ENCODE measurements at places on chromosomes 2 and 18.

DNA sequence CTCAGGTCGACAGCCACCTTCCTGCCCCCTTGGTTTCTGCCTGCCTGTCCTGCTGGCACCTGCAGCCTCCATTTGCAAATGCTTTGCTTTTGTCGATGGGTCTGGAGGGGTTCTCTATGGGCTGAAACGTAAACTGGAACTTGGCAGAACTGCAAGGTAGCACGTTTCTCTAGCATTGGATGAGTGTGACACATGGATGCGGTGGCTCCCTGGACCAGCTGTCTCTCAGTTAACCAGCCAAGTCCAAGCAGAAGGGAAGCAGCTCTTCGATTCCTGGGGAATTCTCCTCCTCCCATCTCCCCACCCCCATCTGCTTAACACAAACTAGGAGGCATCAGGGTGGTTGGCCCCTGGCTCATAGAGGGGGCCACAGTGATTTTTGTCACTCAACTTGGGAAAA, 57.3 kb downstream of the ITGB1BP1 start:
- DNase-seq, result no peak

GRCh38 chr18:45213040-45213333, 402.3 kb upstream of the SLC14A2 start:
- no peak for DNase-seq

DNA sequence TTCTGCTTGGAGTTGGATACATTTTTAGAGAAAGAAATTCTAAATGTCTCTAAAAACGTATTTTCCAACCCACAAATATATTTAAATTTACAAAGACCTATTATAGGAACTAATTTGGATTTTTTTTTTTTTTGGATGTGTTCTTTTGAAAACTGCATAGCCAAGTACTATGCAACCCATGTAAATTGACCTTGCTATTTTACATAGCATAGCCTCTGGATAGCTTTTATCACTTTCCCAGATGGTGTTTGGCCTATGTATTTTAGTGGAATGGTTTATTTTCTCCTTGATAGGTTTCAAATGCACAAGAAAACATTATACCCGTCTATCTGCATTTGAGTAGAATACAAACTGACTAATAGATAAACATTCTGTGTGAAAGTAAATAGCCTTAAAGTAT, 130.0 kb downstream of the FIGN start:
- no peak for DNase-seq

DNA sequence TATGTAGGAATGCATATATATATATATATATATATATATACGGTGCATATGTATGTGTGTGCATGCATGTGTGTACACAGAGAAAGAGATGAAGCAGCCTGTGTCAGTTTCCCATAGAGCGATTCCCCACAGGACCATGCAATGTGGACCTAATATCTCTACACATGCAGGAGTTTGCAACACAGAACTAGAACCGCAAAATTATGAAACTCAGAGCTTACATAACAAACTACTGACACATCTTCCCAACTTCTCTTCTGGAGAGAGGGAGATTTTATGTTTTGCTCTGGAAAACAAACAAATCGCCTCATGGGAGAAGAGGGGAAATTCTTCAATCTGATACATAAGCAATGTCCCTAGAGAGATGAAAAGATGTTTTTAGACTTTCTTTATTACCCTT, 377.2 kb downstream of the LRATD1 start:
- DNase-seq, result no peak

DNA sequence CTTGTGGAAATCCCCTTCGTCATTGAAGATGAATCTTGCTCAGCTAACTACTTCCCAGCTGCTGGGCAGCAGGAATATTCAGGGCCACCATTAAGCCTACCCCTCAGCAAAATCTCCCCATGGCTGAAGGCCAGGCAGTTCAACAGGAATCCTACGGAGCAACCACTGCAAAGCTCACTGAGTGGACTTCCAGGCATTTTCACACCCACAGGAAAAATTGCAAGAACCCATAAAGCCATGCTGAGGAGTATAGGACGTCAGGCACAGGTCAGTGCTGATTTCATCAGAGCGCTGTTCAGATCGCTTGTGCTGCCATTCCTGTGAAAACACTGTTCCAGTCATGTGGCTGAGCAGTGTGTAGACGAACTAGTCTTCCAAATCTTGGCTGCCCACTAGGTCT, 134.8 kb upstream of the TACR1 start:
- DNase-seq, result no peak

- no peak for DNase-seq
Measured at GRCh38 chr2:42568401-42569115, at the start of gene MTA3. TSS of gene MTA3 (plus strand) at chr2:42568632. CDS start at chr2:42568746, 114 bp downstream.

DNA sequence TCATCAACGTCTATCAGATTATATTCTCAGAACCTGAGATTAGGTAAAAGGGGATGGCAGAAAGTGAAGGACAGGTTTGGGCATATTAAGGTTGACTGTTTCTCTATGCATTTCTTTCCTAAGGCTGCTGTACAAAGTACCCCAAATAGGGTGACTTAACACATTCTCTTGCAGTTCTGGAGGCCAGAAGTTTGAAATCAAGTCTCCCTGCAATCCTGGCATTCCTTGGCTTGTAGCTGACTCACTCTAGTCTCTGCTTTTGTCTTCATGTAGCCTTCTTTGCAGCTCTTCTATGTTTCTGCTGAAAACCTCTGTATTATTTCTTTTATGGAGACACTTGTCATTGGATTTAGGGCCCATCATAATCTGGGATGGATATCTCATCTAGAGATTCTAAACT, 364.3 kb downstream of the PLCL1 start:
- no peak for DNase-seq

DNA sequence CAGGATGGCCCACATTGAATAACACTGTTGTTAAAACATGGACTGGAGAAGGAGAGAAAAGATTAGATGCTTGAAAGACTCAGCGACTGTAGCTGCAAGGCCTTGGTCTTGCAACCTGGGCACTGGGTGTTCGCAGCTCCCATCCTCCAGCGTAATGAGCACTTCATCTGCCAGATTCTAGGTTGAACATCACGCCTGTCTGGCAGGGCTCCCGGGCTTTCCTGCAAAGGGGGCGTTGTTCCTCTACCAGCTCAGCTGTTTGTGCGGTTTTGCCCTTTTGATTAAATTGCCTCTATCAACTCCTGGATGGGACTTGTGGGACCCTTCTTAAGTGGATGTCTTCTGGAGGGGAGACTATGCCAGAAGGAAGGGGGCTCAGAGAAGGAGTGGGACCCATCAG, 215.4 kb downstream of the KLHL29 start:
- no peak for DNase-seq

DNA sequence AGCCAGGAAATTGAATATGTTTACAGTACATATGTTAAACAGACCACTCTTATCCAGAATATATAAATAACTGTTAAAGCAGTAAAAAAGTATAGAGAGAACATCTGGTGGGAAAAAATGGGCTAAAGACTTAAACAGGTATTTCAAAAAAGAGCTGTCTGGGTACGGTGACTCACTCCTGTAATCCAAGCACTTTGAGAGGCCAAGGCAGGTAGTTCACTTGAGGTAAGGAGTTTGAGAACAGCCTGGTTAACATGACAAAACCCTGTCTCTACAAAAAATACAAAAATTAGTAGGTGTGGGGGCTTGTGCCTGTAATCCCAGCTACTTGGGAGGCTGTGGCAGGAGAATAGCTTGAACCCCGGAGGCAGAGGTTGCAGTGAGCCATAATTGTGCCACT, 171.4 kb upstream of the FSIP2 start:
- no peak for DNase-seq

GRCh38 chr2:127275356-127275755, 18.6 kb downstream of the ERCC3 start:
- DNase-seq, result no peak

DNA sequence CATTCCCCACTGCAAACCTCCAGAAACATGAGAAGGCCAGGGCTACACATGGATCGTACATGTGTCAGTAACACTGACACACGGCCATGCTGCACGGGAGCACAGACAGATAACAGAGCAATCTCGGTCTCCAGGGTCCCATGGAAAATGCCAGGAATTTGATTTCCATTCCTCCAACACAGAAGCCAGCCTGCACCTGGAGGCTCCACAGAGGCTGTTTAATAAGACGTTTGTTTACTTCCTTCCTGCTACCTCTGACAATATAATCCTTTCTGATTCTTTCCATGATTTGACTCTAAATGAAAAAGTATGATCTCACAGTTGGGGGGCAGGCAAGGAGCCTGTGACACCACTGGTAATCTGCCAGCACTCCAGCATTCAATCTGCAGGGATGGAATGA, 210.9 kb upstream of the DDX18 start:
- no peak for DNase-seq

DNA sequence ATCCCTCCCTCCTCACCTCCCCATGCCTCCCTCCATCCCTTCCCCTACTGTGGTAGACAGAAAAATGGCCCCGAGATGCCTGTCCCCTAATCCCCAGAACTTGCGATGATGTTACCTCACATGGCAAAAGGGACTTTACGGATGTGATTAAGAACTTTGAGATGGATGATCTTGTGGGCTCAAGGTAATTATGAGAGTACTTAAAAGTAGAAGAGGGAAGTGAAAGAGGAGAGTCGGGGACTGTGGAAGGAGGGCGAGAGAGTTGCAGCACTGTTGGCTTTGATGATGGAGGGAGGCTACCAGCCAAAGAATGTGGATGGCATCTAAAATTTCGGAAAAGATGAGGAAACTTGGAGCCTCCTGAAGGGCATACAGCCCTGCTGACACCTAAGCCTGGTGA, 66.5 kb downstream of the AGAP1 start:
- no peak for DNase-seq

DNA sequence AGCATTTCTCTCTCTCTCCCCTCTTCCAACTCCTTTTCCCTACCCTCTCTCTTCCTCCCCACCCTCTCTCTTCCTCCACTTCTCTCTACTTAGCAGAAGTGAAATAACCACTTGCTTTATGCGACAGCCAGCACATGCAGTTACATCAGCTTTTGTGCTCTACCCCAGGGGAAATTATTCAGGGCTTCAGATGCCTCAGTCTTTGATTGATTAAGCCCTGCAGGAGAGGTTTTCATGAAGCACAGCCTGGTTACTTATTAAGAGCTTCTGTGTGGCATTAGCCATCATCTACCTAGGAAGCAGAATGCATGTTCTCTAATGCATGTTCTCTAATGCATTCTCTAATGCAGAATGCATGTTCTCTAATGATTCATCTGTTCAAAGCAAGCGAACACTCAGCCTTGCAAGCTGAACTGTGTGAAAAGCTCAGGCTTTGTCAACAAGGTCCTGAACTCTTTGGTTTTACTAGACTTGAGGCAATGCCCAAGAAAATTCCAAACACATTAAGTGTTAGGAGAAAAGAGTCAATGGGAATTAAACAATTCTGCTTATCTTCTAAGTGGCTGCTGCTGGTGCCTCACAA, 56.1 kb downstream of the LHCGR start:
- no peak for DNase-seq

DNA sequence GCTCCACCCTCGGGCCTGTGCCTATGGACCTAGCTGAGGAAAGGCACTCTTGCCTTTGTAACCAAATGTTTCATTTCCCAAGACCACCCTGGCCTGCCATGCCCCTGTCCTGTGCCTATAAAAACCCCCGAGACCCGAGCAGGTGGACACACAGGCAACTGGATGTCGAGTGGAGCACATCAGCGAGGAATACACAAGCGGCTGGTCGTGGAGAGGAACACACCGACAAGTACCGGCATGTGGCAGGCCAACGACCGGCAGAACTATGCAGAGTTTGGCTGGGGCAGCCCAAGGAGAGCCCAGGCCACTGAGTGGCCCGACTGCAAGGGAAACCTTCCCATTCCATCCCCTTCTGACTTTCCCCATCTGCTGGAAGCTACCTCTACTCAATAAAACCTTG, 1963.8 kb upstream of the CELF4 start:
- DNase-seq, result no peak

DNA sequence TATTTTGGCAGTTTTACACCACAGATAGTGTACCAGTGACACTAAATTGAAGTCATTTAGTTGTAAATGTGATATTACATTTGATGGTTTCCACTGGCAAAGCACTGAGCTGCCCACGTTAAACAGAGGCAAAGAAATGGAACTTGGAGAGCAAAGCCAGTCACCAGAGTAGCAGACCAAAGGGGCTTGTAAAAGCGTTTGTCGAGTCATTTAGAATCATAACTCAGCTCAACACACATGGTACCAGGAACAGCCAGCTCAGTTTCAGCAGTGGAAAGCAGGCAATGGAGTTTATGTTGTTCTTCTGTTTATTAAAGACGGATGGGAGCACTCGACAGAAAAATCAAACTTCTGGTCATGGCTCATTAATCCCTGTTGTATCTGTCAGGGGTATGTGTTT, 91.2 kb downstream of the POU3F3 start:
- no peak for DNase-seq

- DNase-seq, result no peak
Measured at GRCh38 chr2:136764452-136765255, 691 bp upstream of the THSD7B start.

DNA sequence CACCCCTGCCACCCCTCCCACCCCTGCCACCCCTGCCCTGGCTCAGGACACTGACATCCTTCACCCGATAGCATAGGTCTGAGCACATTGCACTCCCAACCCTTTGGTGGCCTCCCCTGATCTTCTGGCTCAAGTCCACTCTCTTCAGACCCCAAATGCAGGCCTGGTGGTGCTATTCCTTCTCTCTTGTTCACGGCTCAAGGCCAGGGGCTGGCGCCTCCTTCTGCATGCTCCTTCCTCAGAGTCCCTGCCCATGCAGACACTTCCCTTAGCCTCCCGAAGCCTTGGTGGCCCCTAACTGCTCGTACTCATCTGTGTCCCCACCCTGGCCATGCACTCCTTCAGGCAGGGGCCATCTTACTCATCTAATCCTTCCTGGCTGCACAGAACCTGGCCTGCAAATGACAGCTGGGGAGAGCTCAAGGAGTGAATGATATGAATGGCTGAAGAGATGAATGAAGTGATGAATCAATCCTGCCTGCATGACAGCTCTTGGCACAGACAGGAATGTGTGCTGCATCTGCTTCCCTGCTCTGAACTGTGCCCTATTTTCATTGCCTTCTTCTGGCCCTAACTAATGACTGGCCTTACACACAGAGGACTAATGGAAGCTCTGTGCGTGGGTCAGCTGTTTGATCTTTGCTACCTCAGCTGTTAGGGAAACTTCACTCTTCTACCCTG, 290.8 kb downstream of the DYSF start:
- DNase-seq, result no peak

DNA sequence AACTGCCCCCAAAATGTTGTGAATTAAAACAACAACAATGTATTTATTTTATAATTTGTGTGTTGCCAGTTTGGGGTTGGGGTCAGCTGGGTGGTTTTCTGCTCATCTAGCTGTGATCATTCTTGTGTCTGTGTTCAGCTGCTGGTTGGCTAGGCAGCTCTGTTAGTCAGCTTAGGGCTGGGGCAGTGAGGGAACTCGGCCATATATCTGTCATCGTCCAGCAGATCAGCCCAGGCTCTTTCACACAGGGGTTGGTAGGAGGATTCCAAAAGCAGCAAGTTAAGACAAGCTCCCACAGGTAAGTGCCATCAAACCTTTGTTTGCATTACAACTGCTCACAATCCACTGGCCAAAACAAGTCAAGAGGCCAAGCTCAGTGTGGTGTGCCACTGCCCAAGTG, 121.5 kb downstream of the LPIN1 start:
- DNase-seq, result no peak

GRCh38 chr2:64586883-64587481, 62.9 kb downstream of the AFTPH start:
- DNase-seq, result no peak

Data from non-pigmented ciliary epithelial cell (primary cell).